ENCODE measurements at places on chromosomes 3 and 15.

GRCh38 chr3:54355800-54356199 is 233.4 kb downstream of the CACNA2D3 start:
- DNase-seq, result no peak

DNA sequence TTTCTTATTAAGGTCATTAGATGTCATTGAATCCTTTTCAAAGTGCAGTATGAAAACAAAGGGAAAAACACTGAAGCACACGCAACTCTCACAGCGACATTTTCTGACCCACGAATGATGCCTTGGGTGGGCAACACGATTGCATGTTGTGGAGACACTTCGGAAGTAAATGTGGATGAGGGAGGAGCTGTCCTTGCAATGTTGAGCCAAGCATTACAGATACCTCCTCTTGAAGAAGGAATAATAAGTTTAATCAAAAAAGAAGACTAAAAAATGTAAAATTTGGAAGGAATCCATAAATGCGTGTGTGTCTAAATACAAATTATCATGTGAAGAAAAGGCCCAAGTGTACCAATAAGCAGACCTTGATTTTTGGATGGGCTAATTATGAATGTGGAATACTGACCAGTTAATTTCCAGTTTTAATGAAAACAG is 16.9 kb downstream of the THBS1 start:
- no peak for DNase-seq

- DNase-seq, result no peak
These were observed 197.5 kb upstream of the BCL6 start for GRCh38 chr3:187942658-187943241.

DNA sequence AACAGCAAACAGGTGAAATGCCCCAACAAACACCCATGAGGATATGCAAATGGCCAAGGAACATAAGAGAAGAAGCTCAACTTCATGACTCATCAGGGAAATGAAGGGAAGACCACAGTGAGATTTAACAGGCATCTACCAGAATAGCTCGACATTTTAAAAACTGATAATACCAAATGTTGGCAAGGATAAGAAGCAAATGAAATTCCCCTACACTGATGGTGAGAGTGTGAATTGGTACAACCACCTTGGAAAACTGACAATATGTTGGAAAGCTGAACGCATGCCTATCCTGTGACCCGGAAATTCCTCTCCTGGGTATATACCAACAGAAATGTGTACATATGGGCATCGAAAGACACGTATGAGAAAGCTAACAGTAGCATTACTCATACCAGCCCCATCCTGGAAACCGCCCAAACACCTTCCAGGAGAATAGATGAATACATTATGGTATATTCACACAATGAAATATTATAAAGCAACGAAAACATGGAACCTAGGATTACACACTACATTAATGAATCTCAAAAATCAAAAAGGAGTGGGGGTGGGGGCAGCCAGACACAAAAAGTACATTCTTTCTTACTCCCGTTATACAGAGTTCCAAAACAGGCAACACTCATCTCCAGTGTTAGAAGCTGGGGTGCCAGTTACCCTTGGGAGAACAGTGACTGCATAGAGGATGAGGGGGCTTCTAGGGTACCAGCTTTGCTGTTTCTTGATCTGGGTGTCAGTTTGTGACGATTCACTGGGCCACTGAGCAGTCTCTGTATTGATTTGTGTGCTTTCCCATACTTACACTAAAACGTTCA is 16.9 kb downstream of the RFTN1 start:
- no peak for DNase-seq

- no peak for DNase-seq
These were observed 102.4 kb downstream of the MYLK start for GRCh38 chr3:123781571-123782275.

- peak; percentile 45 for DNase-seq
These were observed 9.8 kb downstream of the P2RY14 start for GRCh38 chr3:151268267-151269235.

GRCh38 chr3:18717598-18717997 is 292.5 kb upstream of the SATB1 start:
- no peak for DNase-seq

- DNase-seq, result peak; percentile 23
These were observed 21.4 kb upstream of the NR2C2 start for GRCh38 chr3:14925729-14926591.

- no peak for DNase-seq
These were observed 198.8 kb downstream of the DOCK3 start for GRCh38 chr3:50873376-50874157.

DNA sequence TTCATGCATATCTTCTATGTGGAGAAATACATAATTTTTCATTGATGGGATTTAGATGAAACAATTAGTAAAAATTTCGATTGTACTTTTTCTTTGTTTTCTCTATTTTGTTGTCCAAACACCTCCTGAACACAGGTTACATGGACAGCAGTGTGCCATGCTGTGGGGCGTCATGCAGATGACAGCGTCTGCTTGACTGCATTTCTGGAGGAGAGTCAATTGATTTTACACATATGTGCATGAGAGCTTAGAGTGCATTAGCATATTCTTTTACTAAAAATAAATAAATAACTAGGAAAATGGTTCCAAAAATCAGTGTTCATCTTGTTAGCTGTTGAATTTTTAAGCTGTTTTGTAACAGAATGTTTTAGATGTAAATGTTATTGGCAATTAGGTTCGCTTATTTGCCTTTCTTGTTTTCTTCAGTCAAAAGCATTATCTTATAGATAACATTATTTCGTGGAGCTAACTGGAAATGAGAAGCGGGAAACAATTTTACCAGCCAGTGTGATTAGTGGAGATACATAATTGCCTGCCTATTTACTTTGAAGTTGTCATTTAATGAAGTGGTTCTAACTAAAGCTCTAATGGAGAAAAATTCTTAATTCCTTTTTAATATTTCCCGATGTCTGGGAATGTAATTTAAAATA is 82.7 kb upstream of the VGLL3 start:
- no peak for DNase-seq

GRCh38 chr3:83890039-83890762 is 1068.6 kb upstream of the CADM2 start:
- DNase-seq, result no peak

DNA sequence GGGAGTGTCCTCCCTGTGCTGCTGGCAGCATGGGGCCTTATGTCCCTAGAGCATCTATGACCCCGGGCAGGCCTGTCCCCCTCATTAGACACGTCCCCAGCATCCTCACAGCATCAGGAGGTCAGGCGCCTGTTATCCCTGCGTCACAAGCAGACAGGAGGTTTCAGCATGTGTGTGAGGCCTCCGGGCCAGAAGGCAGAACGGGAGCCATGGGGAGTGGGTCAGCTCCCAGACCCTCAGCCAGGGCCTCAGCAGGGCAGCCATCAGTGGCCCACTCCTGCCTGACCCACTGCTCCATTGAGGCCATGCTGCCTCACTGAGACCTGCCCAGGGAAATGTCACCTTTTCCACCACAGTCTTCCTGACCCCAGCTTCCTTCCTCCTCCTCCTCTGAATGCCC is 71.6 kb downstream of the DNAJB8 start:
- DNase-seq, result no peak

DNA sequence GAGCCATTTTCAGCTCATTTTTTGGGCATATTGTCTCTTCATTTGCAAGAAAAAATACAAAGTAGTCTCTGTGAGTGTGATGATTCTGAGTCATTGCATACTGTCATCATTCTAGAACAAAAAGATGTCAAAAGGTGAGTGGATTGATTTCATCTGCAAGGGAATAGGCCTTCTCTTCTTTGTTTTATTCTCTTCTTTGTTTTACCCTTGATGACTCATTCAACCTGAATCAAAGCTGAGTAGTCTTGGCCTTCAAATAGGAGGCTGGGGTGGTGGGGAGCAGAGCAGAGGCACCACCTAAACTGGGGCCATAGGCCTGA is 25.4 kb downstream of the CYP19A1 start:
- no peak for DNase-seq

DNA sequence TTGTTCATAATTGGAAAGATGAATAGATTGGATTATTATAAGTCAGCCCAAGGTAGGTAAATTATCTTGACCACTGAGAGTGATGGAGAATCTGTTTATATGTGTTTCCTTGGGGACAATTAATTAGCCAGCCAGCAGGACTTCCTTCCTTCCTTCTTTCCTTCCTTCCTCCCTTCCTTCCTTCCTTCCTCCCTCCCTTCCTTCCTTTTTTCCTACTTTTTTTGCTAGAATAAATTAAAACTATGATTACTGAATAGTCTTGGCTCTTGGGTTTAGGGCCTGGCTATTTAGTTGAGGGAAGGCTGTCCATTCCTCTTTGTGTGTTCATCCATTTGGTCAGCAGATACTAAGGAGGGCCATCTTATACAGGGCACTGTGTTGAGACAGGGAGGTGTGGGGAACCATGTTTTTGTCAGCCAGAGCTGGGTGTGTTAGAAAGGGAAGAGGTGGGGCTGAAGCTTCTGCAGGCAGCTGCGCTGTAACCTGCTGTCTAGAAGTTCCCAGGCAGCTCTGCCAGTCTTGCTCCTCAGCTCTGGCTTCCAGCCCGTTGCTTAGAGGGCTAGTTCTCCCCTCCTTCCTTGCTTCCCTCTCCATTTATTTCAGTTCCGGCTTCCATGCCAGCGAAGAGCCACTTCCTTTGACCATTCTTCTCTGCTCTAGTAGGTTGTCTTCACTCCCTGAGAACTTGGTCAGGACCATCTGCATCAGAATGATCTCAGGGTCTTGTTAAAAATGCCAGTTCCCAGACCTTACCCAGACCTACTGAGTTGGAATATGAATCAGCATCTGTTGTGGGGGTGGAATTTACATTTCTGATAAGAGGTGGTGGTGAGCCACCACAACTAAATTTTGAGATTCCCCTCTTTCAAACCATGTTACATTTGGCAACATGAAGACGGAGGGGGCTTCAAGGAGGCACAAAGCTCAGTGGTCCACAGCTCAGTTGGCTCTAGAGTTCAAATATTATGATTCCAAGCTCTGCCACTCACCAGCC is 113.9 kb downstream of the DGKG start:
- DNase-seq, result no peak

GRCh38 chr3:30535525-30535924 is 70.9 kb upstream of the TGFBR2 start:
- DNase-seq, result no peak

DNA sequence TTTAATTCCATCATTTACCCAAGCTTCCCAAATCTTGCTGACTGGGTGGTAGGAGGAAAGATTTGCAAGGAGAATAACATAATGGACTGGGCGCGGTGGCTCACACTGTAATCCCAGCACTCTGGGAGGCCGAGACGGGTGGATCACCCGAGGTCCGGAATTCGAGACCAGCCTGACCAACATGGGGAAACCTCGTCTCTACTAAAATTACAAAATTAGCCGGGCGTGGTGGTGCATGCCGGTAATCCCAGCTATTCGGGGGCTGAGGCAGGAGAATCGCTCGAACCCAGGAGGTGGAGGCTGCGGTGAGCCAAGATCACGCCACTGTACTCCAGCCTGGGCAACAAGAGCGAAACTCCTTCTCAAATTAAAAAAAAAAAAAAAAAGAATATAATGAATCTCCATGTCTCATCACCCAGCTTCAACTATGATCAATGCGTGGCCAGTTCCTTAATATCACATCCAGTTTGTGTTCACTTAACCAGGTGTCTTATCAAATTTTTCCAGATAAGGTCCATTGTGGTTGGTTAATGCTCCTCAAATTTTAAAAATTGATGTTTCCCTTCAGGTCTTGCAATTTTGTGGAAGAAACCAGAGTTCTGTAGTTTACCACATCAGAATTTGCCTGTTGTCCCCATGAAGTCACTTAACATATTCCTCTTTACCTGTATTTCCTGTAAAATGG is 1.3 kb upstream of the ABCF3 start:
- no peak for DNase-seq

- DNase-seq, result no peak
These were observed 18.2 kb upstream of the ATP2B2 start for GRCh38 chr3:10523561-10523960.

- no peak for DNase-seq
These were observed 755.5 kb upstream of the SEMA6D start for GRCh38 chr15:46961795-46962194.

- DNase-seq, result no peak
These were observed 15.3 kb downstream of the PLXNB1 start for GRCh38 chr3:48414376-48415250.

GRCh38 chr3:116443191-116443661 is 2.1 kb downstream of the LSAMP start:
- DNase-seq, result no peak

- no peak for DNase-seq
These were observed 1101.4 kb downstream of the ROBO2 start for GRCh38 chr3:78141269-78141668.

Data from central memory CD4-positive, alpha-beta T cell (primary cell).